ENCODE measurements at places on chromosomes 2 and 18. TPM values are rescaled to one million over a fixed set of nuclear protein-coding genes. Genes with fewer than 3 reads are reported as not detected.

Gene GBX2
- total RNA-seq = 21.3 TPM

Gene ZNF142
- 50.0 TPM for total RNA-seq

Gene EMX1
- not detected for total RNA-seq

Gene UGT1A5
- total RNA-seq = not detected

Gene DPP4
- 1.6 TPM for total RNA-seq

Gene CCDC138
- 39.7 TPM for total RNA-seq

Gene RNU2-63P
- total RNA-seq = 24.6 TPM

Gene TMEM247
- not detected for total RNA-seq

Gene MFSD2B
- 0.61 TPM for total RNA-seq

Gene ATF2
- total RNA-seq = 77.8 TPM

Gene TEX44
- total RNA-seq = not detected

GRCh38 chr18:26181343-26181826 is 44.9 kb upstream of the TAF4B start:
- no peak for DNase-seq

GRCh38 chr2:64455545-64455944 is 1.6 kb downstream of the LGALSL start:
- DNase-seq = no peak

- no peak for DNase-seq
These were observed 82.0 kb downstream of the STK39 start for GRCh38 chr2:168165397-168165796.

DNA sequence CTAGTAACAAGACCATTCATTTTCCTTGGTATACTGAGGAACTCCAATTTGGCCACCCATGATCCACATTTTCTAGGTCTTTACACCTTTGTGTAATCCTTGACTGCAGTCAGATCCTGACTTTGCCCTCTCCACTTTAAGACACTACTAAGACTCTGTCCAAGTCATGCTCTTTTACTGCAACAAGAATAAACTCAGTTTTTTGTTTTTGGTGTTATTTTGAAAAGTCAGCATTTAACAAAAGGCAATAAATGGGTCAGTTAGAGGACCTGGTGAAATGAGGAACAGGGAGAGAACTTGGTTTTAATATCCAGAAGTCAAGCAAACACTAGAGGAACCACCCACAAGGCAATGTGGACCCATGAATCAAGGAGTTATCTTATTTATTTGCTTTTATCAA is 252.2 kb upstream of the RBBP8 start:
- no peak for DNase-seq

- no peak for DNase-seq
These were observed 52.6 kb downstream of the ATIC start for GRCh38 chr2:215364157-215365155.

- no peak for DNase-seq
These were observed 328.3 kb downstream of the LRATD1 start for GRCh38 chr2:14960686-14961324.

GRCh38 chr2:130347220-130347925 is 4.7 kb downstream of the IMP4 start:
- no peak for DNase-seq

DNA sequence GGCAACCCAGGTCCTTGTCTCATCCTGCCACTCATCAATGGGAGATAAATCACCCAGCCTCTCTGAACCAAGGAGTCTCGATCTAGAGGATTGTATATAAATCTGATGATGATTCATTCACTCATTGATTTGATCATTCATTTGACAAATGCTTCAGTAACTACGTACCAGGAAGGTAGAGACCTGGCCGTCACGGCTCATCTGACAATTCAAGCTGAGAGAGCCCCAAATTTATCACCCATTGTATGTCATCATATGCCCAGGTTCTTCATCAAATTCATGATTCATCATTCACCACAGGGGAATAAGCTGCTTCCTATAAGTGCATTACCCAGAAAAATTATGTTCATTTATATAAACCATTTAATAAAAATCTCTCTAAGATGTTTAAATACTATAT is 116.9 kb downstream of the FAM161A start:
- no peak for DNase-seq

DNA sequence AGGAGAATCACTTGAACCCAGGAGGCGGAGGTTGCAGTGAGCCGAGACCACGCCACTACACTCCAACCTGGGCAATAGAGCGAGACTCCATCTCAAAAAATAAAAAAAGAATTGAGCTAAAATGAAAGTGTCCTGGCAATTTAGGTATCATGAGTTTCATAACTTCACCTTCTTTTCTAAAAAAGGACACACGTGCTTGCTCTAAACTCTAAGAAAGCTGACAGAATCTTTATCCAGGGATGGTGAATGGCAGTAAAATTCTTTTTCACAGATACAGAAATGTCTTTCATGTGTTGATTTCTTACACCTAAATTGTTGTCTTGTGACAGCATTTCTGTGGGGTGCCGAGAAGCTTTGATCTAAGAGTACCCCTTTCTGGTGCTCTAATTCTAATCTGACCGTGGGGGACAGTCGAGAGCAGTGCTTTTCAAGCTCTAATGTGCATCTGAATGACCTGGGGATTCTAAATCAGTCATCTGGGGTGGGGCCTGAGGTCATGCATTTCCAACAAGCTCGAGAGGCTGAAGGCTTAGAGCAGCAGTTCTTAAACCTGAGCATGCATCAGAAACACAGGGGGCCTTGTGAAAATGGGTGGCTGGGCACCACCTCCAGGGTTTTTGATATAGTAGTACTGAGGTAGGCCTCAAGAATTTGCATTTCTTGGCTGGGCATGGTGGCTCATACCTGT is 42.1 kb upstream of the REL start:
- DNase-seq = no peak

DNA sequence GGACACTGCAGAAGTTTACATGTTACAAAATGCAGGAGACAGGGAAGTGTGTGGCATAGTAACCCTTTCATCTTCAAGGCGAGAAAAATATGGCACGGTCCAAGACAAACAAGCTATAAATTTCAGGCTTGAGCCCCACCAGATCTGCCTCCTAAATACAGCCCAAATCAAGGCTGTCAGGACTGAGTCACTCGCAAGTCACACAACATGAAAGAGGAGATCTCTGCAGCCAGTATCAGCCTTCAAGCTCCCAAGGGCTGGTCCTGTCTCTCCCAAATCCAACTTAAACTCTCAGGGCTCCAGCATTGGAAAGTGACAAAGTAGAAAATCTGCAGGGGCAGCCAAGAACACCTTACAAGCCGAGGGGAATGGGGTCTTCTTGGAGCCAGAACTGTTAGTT is 106.3 kb upstream of the GATA6 start:
- DNase-seq = no peak

DNA sequence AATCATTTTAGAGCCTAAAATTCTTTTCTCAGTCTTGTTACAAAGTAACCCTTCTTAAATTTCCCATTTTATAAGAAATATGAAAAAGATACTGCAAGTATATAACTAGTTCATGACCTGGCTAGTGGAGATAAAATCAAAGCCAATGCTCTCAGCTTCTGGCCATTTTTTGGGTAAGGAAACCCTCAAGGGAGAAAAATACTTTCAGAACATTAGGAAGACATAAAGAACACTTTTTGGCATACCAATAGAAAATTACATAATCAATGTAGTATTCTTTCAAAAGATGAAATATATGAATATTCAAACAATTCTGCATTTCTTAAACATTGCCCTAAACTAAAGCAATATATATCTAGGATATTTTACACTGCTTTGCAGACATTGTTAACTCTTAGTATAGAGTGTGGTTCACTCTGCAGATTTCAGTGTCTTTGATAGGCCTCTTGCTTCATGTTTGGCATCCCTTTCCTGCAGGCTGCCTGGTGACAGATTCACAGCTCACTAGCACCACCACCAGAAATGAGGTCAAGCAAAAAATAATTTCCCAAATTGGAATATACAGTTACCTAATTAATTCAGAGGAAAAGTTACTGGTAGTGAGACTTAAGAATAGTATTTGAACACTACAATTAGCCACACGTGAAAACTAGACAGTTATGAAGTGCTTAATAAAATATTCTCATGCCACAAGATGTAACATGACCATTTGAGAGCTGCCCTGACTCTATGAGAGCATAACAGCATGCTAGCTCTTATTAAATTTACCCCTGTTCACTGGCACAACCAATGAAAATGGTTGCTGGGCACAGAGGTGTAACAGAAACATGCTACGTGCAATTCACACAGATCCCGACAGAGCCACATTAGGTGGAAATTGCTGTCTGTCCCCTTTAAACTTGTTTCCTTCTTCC is 36.0 kb downstream of the PAIP2B start:
- no peak for DNase-seq

All from neural crest cell (in vitro differentiated cells).